NCI-H1417 (cell line): ENCODE measurements at places on chromosomes 16 and 17.

- DNase-seq: no peak
Measured at GRCh38 chr17:10071141-10071540, 127.3 kb downstream of the GAS7 start.

DNA sequence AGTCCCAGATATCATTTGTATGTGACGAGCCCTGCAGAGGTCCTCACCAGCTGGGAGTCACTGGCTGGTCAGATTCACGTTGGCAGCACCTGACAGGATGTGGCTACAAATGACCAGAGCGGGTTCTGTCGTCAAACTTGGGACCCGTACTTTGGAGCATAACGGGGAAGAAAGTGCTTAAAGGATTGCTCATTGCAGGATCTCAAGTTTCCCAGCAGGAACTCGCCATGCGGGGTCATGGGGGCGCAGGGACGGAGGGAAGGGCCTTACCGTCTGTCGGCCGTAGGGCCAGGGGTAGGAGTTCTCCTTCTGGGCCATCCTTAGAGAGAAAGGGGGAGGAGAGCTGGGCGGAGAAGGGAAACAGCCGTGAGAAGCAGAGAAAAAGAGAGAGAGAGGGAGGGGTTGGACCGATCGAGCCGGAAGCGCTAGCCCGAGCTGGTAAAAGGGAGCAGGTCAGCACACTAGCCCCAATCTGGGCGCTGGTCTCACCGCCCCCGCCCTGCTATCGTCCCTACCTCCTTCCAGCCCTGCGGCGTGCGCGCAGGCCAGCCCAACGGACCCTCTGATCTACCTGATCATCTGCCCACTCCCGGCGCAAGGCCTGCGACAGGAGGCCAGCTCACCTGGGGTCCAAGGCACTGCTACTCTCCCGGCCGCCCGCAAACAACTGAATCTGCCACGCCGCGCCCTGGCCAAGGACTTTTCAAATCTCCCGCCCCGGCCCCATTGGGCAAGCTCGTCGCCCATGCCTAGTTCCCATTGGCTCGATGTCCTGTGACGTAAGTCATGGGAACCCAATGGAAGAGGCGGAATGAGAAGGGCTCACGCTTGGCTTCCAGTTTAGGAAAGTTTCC is at the start of gene AURKB:
TSS of gene AURKB (minus strand) at position 669 of the 854 bp plus-strand sequence. CDS start at position 318, 351 bp downstream.
- peak; percentile 84 for DNase-seq

GRCh38 chr16:88377961-88378360 is 4.8 kb upstream of the ZNF469 start:
- DNase-seq: no peak

DNA sequence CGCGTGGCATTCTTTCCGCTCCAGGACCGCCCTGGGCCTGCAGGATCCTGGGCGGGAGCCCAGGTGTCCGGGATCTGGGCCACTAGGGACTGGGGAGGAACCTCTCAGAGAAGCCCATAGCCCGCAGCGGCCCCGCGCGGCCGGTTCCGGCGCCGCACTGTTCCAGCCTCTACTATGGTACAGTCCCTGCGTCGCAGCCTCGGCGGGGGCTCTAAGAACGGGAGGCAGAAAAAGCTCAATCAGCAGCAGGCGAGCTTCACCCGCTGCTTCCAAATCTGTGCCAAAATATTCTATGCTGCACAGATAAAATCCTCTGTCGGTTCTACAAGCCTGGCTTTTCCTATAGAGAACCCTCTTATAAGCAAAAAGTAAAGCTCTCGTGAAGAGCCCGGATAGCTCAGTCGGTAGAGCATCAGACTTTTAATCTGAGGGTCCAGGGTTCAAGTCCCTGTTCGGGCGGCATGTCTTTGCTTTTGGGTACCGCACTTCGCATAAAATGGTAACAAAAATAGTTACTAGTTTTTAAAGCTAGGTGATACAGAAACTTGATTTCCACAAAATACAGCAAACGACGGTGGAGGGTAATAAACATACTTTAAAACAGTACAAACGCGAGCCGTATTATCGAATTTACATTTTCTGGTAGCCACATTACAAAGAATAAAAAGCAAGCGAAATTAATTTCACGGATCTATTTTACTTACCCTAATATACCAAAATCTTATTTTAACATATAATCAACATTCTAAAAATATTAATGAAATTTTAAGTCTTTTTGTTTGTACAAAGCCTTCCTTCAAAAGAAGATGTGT is 661 bp upstream of the ALOXE3 start:
- peak; percentile 89 for DNase-seq

GRCh38 chr16:83629836-83630235 is 177.9 kb upstream of the HSBP1 start:
- DNase-seq: no peak

- no peak for DNase-seq
Measured at GRCh38 chr16:1612320-1613111, at the start of gene CRAMP1. TSS of gene CRAMP1 (plus strand) at chr16:1612360. CDS start at chr16:1614640, 2,280 bp downstream.

- no peak for DNase-seq
Measured at GRCh38 chr16:75074920-75075687, 41.5 kb downstream of the LDHD start.

GRCh38 chr17:57606111-57606875 is 138.8 kb downstream of the CCDC182 start:
- no peak for DNase-seq

DNA sequence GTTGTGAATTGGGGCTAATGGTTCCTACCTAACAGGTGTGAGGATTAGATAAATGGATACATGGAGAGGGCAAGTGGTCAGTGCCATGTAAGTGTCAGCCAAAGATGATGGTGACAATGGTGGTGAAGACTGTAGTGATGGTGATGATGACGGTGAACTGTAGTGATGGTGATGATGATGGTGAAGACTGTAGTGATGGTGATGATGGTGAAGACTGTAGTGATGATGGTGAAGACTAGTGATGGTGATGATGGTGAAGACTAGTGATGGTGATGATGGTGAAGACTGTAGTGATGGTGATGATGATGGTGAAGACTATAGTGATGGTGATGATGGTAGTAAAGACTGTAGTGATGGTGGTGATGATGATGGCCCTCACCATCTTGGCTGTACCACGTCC is 18.1 kb upstream of the GNG13 start:
- DNase-seq: no peak

- DNase-seq: no peak
Measured at GRCh38 chr17:74049167-74049966, 154.1 kb upstream of the RPL38 start.

DNA sequence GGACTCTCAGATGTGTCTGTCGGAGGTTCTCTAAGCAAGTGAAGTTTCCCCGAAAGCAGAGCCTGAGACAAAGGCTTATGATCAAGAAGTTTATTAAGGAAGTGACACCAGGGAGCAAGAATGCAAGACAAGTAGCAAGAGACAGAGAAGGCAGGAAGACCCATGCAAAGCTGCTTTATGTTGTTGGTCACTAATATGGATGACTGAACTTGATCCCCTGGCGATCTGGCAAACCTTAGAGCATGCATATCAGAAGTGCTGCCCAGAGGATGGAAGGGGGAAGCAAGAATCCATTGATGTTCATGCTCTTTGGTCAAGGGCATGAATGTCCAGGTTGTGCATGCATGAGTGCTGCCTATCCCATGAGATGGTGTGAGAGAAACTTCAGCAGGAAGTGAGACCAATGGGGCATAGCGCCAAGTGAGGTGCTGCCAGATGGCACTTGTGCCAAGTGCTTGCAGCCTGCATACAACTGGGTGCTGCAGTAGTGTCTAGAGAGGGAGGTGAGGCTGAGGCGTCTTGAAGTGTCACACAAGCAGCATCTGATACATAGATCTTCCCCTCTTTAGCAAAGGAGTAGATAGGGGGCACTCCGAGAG is 176.5 kb downstream of the SALL1 start:
- no peak for DNase-seq

- DNase-seq: no peak
Measured at GRCh38 chr17:45584092-45585036, 93.8 kb upstream of the PLEKHM1 start.

- DNase-seq: no peak
Measured at GRCh38 chr17:36731811-36732210, 130.4 kb downstream of the MRM1 start.

GRCh38 chr16:65021852-65022595 is 99.8 kb downstream of the CDH11 start:
- DNase-seq: no peak

GRCh38 chr16:838741-839140 is 38.2 kb upstream of the GNG13 start:
- no peak for DNase-seq

- no peak for DNase-seq
Measured at GRCh38 chr17:52157603-52158449, 688 bp downstream of the CA10 start.

DNA sequence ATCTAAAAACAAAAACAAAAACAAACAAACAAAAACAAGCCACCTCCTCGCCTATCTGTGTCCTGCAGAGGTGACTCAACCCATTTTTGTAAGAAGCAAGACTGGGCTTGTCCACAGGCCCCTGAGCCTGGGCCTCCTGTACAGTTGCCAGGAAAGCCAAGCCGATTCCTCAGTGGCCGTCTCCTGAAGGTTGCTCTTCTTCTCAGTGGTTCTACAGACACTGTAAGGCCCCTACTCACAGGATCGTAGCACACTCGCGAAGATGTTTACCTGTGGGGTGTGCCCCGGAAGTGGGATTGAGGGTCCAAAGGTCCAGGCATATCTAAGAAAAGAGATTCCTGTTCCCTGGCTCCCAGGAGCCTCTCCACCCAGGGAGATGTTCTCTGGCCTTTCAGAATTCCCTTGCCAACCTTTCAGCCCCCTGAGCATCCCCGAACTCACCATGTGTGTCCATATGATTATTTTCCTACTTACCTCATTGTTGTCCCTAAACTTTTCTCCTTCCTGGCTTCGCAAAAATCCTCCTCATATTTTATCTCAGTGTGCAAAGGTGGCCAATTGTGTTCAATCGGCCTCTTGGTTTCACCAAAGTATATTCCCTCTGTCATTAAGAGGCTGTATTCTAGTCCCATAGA is 7.5 kb upstream of the CES3 start:
- no peak for DNase-seq

GRCh38 chr16:76226011-76226410 is 51.2 kb upstream of the CNTNAP4 start:
- no peak for DNase-seq

- DNase-seq: no peak
Measured at GRCh38 chr17:56681561-56682266, 88.2 kb downstream of the NOG start.

- DNase-seq: no peak
Measured at GRCh38 chr16:10927497-10928112, 14.7 kb downstream of the DEXI start.

DNA sequence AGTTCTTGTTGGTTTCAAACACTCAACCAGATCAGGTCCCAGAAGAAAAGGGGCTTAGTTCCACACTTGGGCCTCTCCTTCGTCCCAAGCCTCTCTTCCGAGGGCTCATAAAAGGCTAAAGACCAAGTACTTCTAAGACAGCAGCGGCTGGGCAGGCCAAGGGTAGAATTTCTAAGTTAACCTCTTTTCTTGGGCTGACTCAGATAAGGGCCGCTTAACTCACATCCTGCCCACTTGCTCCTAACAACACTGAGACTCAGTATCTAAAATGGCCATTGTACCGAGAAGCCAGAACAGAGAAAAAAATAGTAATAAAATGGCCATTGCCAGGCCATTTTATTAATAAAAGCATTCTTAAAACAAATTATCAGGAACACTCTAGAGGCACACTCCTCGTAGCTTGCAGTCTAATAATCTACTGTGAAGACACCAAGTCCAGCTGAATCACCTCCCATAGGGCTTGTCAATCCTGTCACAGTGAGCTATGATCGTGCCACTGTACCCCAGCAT is 42.1 kb downstream of the RANBP10 start:
- no peak for DNase-seq

GRCh38 chr17:35242158-35242804 is 591 bp upstream of the SLFN5 start:
- peak; percentile 83 for DNase-seq

- no peak for DNase-seq
Measured at GRCh38 chr16:67729636-67730248, 10.6 kb upstream of the GFOD2 start.

DNA sequence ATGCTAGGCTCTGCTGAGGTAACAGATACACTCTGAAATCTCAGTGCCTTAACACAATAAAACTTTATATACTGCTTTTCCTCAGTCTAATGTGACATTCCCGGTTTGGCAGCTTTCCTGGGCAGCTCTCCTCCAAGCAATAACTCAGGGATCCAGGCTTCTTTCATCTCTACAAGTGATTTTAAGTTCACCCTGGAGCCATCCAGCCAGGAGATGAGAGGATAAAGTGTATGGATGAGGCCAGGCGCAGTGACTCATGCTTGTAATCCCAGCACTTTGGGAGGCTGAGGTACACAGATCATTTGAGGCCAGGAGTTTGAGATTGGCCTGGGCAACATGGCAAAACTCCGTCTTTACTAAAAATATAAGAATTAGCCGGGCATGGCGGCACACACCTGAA is 147.2 kb downstream of the UTP18 start:
- DNase-seq: no peak

DNA sequence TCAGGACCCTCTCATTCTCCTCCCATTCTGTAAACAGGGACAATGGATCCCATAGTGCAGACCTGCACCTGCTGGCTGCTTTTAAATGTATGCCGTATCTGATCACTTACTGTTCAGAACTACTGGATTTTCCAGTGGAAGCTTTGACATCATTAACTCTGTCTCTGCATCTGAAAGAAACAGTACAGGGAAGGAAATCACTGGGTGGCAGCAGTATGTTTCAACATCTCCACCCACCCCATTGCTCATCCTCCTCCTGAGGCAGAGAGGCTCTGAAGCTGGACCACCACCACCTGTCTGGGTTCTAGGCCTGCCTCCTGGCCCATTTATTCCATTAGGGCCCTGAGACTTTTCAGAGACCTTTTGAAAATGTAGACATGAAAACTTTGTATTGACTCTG is 2.6 kb downstream of the CCL15 start:
- DNase-seq: no peak

- DNase-seq: no peak
Measured at GRCh38 chr17:75061618-75062017, 14.6 kb downstream of the KCTD2 start.

- DNase-seq: peak; percentile 27
Measured at GRCh38 chr17:1058423-1059130, 61.6 kb downstream of the TIMM22 start.

GRCh38 chr17:68763562-68763961 is 162.4 kb upstream of the FAM20A start:
- DNase-seq: no peak

DNA sequence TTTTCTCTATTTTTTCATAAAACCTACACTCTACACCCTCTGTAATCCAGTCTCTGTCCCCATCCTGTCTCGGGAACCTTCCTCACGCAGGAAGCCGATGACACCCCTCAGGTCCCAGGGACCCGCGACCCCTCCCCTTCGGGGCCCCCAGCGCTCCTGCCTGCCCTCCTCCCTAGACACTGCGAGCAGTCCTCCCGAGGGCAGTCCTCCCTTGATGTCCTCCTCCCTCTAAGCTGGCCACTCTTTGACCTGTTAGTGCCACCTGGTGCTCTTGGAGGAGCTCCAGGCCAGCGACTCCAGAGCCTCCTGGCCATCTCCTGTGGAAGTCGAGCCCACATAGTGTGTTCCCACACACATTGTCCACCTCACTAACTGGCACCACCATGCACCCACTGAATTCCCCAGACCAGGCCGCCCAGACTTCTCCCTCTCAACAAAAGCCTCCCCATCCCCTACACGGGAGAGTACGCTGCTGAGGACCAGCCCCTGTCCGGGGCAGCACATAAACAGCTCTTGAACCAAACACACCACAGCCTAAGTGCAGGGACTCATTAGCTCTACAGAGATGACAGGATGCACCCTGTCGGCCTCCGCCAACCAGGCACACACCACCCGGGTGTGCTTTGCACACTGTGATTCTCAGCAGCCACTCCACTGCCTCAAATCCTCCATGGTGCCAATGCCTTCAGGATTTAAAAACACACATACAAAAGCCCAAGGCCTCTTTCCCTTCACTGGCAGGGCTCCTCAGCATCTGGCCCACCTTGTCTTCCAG is 9.3 kb downstream of the OSBPL7 start:
- no peak for DNase-seq
